ENCODE measurements at places on chromosomes 7 and 10.
A peak's percentile ranks its signal among the peaks of the same experiment; 100 is the strongest.

- peak; percentile 19 for DNase-seq
Measured at GRCh38 chr10:67306588-67307205, 380.9 kb downstream of the LRRTM3 start.

GRCh38 chr10:92914478-92915325 is 66.4 kb downstream of the EXOC6 start:
- DNase-seq = peak; percentile 55

GRCh38 chr7:54985426-54986330 is 33.1 kb upstream of the EGFR start:
- DNase-seq = peak; percentile 62

DNA sequence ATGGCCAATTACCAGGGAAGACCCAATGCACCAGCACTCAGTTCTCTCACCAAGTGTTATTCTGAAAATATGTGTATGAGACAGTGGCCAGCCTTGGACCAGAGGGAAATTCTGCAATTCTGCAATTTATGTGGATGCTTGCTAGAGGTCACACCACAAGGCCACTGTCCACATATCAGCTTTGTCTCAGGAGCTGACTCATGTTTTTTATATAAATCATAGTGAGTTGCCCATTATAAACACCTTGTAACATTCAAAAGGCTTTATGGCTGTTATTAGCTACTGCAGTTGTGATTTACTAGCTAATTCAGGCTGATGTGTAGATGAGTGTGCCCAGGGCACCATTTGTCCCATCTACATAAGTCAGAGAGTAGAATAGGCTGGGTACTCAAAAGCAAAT is 649.0 kb downstream of the LRMDA start:
- DNase-seq = peak; percentile 68

- DNase-seq = no peak
Measured at GRCh38 chr7:64867863-64868440, 35.1 kb upstream of the ZNF273 start.

- DNase-seq = no peak
Measured at GRCh38 chr7:84049071-84049836, 145.3 kb downstream of the SEMA3A start.

GRCh38 chr10:51246156-51246555 is 171.9 kb downstream of the PRKG1 start:
- no peak for DNase-seq

- DNase-seq = no peak
Measured at GRCh38 chr7:94357076-94357475, 37.6 kb upstream of the COL1A2 start.

DNA sequence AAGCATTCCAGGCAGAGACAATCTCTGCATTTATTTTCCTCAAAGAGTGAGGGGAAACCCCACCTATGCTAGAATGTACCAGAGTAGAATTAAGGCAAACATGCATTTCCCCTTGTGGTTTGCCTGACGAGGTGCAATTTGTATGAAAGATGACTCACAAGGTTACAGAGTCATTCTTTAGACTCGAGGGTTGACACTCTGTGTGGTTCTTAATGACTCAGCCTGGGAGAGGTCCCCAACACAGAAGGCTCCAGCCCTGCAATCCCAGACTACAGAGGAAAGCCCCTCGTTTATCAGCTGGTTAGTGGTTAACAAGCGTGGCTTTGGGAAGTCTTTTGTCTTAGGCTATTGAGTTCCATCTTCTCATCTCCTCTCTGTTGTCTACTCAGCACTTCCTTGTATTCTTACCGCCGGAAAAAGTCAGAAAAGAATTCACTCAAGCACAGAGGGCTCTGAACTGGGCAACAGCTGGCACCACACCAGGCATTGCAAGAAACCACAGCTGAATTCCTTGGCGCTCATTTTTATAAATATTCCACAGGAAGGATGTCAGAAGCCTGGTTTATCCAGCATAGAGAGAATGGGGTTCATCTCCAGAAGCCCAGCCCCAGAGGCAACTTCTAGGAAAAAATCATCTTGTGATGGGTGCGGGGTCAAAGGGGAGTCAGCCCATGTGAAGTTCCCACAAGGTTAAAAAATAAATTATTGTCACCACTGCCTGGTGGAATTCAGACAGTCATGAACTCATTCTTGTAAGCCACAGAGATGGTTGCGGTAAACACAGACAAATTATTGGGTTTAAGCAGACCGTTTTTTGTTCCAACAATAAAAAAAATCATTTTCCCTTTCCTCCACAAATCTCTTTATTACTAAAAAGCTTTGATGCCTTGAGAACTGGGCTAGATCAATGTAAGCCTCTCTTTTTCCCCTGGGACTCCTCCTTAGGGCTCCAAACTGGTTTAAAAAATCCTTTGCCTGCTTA is 24.5 kb upstream of the SVIL start:
- DNase-seq = peak; percentile 100

GRCh38 chr7:134699899-134700298 is 53.2 kb downstream of the BPGM start:
- DNase-seq = no peak

GRCh38 chr10:110647136-110647430 is 2.9 kb downstream of the RBM20 start:
- no peak for DNase-seq

DNA sequence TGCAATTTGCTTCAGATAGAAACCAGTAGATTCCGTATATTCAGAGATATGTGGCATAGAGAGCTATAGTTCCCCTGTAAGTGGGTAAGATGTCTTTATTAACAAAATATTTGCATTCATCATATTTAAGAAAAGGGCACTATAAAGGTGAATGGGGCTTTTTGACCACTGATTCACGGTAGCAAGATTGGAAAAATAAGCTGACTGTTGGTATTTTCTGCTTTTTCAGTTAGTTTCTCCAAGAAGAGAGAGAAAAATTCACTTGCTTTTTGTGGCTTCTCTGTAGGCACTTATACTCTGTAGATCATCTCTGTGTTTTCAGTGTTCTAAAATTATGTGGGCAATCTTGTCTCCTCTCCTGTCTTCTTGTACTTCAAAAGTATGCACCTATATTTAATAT is 245.1 kb downstream of the TWIST1 start:
- DNase-seq = no peak

GRCh38 chr7:73341877-73342276 is 13.9 kb downstream of the FKBP6 start:
- peak; percentile 91 for DNase-seq

DNA sequence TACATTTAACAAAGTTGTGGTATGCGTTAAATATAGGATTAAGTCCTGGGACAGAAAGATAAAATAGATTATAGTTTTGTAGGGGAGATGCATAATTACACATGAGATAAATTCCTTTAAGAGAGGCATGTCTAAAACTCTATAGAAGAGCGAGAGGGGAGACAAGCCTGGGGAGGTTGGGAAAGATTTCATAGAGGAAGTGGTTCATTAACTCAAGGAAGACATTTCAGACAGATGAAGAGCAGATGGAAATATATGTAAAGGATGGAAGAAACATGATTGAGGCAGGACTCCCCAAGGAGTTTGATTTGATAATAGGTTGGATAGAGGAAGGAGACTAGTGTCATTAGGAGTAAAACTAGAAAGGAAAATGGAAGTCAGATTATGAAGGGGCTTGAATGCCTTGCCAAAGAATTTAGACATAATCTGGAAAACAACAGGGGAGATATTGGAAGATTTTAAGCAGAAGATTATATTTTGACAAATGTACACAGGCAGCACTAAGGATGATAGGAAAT is 96.1 kb downstream of the PHTF2 start:
- DNase-seq = no peak

- no peak for DNase-seq
Measured at GRCh38 chr10:78516236-78516635, 482.6 kb downstream of the RPS24 start.

GRCh38 chr7:117069379-117069778 is 116.1 kb downstream of the ST7 start:
- no peak for DNase-seq
